ENCODE measurements at places on chromosomes 7 and 10.

- DNase-seq, result no peak
These were observed 515 bp downstream of the FASTK start for GRCh38 chr7:151080067-151080521.

- DNase-seq, result no peak
These were observed 121.0 kb downstream of the HIP1 start for GRCh38 chr7:75617634-75618234.

GRCh38 chr7:144063710-144064109 is 5.9 kb upstream of the OR2A25 start:
- no peak for DNase-seq

GRCh38 chr10:13669182-13669855 is 82.6 kb downstream of the PRPF18 start:
- DNase-seq, result no peak

GRCh38 chr10:33801705-33802104 is 467.2 kb upstream of the NRP1 start:
- no peak for DNase-seq

- DNase-seq, result no peak
These were observed 787 bp downstream of the MAGI2 start for GRCh38 chr7:79452495-79453265.

DNA sequence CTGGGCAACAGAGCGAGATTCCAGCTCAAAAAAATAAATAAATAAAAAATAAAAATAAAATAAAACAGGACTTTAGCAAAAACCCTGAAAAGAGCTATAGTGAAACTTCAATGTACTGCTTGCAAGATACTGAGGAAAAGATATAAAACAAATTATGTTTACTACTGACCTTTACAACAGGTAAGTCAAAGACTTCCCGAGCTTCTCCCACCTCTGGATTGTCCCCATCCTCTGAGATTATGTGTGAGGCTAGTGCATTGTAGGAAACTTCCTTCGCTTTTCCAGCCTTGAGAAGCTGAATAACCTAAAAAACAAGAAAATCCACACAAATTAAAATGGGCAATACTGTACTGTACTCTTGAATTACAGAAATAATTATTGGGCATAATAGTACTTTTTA is 4.4 kb downstream of the PAXIP1 start:
- no peak for DNase-seq

GRCh38 chr7:144791488-144791887 is 44.4 kb downstream of the TPK1 start:
- DNase-seq, result no peak
